ENCODE measurements at places on chromosomes 6 and 20.

DNA sequence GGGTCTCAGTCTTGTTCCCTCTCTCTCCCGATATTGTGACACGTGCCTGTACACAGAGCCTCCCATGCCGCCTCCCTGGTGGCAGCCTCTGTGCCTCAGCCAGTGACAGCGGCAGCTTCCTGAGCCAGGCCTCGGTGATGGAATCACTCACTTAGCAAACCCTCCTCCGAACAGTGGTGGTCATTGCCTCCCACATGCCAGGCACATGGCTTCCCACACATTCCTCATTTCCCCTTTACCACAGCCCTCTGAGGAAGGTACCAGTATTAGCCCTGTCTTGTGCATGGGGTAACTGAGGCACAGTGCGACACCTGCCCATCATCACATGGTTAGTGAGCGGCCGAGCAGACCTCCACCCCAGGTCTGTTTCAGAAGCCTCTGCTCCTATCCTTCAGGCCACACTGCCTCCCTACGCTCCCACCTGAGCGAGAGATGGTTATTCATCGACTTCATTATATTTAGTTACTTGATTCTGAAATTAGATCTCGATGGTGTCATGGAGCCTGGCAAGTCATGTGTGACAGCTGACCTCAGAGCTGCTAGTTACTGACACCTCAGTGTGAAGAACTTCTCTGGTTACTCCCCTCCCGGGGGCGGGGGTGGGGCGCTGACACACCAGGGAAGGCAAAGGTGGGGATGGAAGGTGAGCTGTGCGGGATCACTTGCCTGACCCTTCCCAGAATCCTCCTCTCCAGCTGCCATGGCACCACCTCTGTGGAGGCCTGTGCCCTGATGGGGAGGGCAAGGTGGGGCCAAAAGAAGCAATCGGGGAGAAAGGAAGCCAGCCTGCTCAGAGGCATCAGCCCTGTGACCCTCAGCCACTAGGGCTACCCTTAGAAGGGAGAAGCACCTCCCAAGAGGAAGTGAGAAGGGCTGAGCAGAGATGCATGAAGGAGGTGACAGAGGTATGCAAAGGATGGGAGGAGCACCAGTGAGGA, 17.9 kb downstream of the MDGA1 start:
- DNase-seq: no peak

DNA sequence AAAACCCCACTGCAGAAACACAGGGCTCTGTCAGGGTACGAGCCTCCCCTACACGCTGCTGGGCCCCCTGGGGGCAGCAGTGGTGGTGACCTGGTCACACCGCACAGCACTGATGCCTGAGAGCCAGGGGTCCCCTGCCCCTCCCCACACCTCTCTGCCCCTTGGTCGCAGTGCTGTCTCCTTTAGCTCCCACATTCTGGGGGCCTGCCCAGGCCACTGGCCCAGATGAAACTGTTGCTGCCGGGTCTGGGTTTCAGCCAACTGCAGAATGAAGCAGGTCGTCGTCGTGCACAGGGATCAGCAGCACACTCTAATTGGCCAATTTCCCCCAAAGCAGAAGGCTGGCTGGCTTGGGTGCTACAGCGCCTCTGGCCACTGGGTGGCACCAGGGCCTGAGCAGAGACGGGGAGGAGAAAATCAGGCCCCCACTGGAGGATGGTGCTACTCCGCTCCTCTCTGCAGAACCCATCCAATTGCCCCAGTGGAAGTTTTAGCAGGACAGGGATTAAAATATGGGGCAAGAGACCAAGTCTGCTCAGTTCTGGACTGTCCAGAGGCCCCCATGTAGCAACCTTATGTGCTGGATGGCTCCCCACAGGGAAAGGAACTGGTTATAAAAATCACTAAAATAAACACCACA, 26.1 kb downstream of the DIDO1 start:
- peak; percentile 56 for DNase-seq

- DNase-seq: peak; percentile 40
Measured at GRCh38 chr20:32463642-32464400, 105.7 kb downstream of the ASXL1 start.

DNA sequence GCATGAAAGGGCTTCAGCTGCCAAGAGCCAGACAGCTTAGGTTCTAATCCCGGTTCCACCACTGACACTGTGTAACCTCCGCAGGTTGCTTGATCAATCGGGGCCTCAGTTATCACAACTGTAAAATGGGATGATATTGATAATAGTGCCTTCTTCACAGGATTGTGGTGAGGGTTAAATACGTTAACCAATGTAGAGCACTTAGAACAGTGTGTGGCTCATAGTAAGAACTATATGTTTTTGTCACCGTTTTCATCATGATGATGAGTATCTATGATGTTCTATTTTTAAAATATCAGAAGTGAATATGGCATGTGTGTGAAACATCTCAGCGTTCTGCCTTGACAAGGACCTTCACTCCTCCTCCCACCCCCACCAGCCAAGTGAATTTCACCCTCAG, 10.3 kb upstream of the MAPK13 start:
- DNase-seq: no peak

DNA sequence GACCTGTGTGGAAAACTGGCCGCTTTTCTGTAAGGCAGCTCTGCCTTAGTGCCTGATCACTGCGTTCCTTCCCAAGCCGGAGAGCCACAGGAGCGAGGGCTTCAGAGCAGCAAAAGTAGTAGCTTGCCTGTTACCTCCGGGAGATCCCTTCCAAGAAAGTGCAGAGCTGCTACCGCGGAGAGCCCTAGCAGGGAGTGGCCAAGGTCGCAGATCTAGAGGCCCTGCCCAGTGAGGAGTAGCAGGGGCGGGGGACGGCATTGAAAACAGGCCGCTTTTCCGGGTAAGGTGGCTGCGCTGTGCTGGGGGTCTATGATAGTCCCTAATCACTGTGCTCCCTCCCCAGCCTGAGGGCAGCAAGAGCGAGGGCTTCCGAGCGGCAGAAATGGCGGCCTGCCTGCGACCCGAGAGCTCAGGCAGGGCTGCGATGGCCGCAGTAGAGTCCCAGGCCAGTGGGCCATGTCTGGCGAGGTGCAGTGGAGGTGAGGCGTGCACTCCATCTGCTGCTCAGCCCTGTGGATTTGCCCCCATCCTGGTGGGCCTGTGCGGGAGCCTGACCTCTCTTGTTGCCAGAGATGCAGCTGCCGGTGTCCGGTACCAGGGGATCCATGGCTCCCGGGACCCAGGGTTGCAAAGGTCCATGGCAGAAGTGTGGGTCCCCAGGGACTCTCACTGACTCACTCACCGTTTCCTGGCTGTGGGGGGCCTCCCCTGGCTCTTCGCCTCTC, 67.3 kb downstream of the KLHL32 start:
- DNase-seq: no peak

DNA sequence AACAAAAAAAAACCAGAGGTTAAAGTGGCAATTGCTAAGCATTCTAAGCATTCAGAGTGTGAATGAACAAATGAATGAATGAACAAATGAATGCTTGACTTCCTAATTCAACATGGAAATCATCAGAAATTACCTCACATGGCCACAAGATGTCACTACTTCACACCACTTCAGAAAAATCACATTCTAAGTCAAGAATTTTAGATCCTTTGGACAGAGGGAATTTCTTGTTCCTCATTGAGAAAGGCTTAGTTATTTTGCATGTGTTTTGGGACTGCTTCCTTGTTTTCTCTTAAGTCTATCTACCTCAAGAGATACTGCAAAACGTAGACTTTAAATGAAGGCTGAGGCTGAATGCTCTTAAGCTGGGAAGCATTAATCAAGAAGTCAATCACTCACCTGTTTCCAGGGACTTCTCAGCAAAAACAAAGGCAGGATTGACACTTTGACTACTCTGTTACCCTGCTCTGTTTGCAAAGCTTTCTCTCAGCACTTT, 120.2 kb downstream of the MBOAT1 start:
- DNase-seq: peak; percentile 68

- DNase-seq: no peak
Measured at GRCh38 chr20:6855796-6856195, 88.3 kb downstream of the BMP2 start.

GRCh38 chr6:93350774-93351173, 68.6 kb downstream of the EPHA7 start:
- no peak for DNase-seq

- DNase-seq: no peak
Measured at GRCh38 chr20:34817801-34818200, 7.7 kb downstream of the NCOA6 start.

DNA sequence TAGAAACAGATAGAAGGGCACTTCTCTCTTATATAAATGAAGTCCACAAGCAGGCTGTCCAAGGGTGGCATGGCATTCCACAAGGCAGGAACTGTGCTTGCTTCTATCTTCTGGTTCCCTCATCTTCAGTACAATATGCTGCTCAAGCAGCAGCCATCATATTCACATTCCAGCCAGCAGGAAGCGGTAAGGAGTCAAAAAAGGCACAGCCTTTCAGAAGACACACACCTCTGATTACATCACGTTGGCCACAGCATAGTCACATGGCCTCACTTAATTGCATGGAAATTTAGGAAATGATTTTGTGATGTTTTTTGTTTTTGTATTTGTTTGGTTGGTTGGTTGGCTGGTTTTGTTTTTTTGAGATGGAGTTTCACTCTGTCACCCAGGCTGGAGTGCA, 19.0 kb downstream of the REM1 start:
- no peak for DNase-seq

DNA sequence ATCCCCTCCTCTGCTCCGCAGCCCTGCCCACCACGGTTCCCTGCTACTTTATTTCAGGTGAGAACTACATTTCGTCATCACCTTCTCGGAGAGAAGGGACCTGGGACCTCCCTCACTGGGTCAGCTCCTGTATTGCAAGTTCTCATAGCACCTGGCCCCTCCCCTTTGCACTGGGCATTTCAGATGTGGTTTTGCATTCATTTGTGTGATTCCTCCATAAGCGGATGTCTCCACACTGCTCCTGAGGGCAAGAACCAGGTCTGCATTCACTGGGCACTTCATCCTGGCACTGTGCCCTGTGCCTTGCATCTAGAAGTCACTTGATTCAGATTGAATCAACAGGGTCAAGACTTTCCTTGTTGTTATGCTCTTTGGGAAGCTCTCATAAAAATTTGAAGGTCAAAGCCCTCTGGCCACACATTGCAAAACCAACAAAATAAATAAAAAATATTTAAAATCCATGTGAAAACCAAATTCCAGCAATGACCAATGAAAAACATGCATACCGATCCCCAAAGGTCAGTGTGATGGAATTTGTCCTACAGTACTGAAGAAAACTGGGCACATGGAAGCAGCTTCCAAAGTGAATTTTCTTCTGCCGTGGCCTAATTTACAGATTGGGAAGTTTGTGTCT, 89.1 kb upstream of the F13A1 start:
- no peak for DNase-seq

GRCh38 chr6:53768636-53769035, 26.2 kb upstream of the LRRC1 start:
- no peak for DNase-seq

DNA sequence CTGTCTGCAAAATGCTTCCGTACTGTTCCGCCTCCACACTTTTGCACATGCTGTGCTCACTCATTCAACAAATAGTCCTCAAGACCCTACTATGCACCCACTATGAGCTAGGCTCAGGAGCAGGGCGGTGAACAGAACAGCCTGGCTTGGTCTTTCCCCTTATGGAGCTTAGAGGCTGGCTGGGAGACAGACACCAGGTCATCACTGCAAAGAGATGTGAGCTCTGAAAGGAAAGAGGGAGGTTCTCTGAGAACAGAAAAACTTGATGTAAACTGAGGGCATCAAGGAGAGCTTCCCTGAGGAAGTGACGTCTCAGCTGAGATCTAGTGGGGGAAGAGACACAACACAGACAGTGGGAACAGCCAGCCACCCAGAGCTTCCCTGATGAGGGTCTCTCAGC, 31.0 kb upstream of the TGM2 start:
- no peak for DNase-seq

- DNase-seq: no peak
Measured at GRCh38 chr6:118750143-118750542, 98.8 kb upstream of the CEP85L start.

DNA sequence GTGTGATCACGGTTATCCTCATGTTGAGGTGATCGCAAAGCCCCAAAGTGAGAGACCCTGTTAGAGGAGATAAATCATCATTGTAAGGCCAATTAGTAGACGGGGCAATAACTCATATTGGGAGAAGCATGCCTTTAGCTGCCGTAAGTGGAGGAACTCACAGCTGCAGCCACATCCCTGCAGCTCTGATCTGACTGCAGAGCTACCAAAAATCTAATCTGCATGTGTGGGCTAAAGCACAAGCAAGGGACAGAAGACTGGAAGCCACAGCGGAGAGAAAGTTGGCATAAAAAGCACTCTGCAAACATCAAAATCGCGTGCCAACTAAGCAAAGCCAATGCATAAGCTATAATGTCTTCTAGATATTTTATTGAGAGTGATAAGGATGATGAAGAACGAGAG, 79.8 kb downstream of the TBC1D7 start:
- DNase-seq: no peak

GRCh38 chr6:170266061-170266825, 24.6 kb downstream of the DLL1 start:
- DNase-seq: no peak

DNA sequence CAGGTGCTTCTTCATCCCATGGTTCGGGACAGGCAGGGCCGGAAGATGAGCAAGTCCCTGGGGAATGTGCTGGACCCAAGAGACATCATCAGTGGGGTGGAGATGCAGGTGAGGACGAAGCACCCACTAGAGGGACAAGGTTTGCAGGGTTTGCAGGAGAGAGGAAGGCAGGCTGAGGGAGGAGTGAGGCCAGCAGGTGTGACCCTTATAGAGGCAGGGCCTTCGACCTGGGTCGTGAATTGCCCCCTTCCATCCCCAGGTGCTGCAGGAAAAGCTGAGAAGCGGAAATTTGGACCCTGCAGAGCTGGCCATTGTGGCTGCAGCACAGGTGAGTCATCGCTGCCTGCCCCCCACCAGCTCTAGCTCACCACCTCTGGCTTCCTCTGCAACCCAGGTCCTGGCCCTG, 8.4 kb downstream of the VARS2 start:
- DNase-seq: no peak

DNA sequence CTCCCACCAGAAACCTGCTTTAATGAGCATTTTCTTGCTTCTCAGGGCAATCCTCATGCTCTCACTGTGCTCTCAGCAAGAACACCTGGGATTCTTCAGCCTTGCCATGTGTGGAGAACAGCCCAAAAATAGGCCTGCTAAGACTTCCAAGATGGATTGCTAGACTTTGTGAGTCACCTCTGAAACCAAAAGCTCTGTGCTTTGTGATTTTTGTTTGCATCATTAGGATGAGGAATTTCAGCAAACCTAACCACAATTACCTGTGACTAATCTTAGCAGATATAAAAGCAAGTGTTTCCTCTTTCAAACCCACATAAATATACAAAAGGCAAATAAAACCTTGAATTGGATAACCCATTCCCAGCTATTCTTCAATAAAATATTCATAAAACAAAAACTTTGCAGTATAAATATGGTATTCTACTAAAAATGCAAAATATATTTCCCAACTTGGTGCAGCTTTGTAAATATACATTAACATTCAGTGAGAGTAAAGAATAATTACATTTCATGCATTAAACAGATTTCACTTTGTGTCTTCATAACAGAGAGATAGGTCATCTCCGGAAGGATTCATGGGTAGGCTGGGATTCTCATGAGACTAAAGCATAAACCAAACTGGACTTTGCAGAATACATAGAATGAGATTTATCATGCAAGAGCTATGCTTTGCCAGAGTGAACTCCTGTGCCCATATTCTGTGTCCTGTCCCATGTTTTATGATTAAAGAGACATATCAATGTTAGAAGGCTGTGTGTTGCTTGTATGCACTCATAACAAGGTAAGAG, 33.5 kb downstream of the TPBG start:
- DNase-seq: no peak

Data from NCI-H1417 (cell line).